Stimulated activated CD4-positive, alpha-beta T cell treated with anti-CD3 and anti-CD28 coated beads, Interleukin-4, amount 100 ng/mL, for 48 hours (primary cell): ENCODE measurements at places on chromosomes 16 and 17.
A peak's percentile ranks its signal among the peaks of the same experiment; 100 is the strongest.

- DNase-seq = no peak
Observed at GRCh38 chr17:37488009-37488604, 1.6 kb upstream of the DUSP14 start.

DNA sequence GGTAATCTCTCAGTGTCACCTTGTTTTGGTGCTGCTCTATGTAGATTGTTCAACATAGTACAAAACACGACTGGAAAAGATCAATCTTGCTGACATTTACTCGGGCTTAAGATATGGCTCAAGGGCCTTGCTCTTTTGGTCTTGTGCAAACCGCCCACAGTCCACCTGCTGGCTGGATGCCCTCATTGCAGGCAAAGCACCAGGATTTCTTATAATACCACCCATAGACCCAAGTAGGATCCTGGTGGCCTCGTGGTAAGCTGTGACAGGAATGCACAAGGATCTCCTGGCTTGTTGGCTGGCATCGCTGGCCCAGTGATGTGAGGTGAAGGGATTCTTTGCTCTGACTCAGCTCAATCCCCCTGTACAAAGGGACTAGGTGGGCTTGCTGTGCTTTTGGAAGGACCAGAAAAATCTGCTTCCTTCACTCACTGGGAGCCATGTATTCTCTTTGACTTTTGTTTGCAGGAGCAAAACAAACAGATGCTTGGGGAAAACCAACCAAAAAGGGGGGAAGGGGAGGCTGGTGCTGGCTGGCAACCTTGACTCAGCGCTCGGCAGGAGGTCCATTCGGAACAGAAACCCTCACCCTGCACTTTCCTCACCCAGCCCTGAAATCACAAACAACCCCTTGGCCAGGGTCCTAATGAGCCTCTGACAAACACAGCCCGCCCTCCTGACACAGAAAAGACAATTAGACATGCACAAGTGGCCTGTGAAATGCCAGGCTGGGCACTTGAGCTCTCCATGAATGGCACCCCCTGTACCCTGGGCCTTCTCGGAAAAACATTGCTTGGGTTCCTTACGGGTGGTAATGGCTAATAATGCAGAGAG is 36.6 kb upstream of the MED9 start:
- DNase-seq = peak; percentile 67

DNA sequence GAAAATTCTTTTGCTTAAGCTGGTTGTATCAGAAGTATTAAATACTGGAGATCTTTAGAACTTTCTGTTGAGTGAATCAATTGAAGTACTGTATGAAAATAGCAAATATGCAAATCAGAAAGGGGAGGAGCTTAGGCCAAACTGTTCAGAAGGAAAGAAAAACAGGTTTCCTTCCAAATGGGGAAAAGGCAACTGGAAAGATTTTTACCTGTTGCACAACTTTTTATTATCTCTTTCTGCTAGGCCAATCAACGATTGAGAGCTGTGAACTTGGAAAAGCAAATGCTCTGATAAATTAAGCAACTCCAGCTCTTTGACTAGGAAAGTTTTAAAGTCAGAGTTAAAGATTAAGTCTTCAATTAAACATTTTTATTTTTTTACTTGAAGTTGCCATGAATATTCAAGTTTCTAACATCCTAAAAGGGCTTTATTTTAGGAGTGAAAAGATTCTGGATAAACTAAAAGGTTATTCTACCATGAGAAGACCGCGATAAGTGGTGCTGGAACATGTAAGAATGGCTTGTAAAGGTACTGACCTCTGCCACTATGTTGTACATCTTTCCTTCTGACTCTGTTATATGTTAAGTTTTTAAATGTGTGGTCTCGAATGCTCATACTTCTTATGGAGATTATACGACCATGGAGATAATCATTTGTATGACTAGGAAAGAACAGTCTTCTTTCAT is 16.5 kb downstream of the DCUN1D3 start:
- DNase-seq = no peak

DNA sequence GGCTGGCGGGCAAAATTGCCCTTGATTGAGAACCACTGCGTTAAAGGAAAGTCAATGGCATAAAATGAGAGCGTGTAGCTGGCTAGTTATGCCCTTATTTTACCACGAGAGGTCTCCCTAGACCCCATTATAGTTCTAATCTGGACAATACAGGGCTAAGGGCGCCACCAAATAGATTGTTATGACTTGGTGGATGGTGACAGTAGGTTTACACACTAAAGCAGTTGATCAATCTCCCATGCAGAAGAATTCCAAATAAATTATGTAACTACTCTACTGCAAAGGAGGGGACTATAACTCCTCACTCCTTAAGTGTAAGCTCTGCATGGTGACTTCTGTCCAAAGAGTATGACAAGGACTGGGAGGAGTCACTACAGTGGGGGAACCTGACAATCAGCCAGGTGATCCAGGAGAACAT is 20.4 kb upstream of the YPEL2 start:
- DNase-seq = no peak

DNA sequence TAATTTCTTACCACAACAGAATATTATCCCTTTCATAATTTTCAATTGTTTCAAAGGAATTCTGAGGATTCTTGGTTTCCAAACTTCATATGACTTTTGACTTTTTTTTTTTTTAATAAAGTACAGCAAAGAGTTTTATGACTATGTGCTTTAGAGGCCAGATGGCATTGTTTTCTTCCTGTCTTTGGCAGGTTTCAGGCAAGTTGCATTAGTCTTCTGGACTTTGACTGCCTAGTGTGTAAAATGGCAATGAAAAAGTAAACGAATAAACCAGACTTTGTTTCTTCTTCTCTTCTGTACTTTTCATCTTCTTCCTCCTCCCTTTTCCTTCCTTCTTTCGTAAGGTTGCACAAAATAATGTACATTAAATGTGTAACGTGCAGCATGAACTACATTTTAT is 172.6 kb upstream of the RBFOX1 start:
- DNase-seq = no peak

- DNase-seq = peak; percentile 73
Observed at GRCh38 chr16:89115216-89115861, 21.7 kb downstream of the ACSF3 start.

- DNase-seq = no peak
Observed at GRCh38 chr16:58049232-58050185, 24.0 kb downstream of the MMP15 start.

DNA sequence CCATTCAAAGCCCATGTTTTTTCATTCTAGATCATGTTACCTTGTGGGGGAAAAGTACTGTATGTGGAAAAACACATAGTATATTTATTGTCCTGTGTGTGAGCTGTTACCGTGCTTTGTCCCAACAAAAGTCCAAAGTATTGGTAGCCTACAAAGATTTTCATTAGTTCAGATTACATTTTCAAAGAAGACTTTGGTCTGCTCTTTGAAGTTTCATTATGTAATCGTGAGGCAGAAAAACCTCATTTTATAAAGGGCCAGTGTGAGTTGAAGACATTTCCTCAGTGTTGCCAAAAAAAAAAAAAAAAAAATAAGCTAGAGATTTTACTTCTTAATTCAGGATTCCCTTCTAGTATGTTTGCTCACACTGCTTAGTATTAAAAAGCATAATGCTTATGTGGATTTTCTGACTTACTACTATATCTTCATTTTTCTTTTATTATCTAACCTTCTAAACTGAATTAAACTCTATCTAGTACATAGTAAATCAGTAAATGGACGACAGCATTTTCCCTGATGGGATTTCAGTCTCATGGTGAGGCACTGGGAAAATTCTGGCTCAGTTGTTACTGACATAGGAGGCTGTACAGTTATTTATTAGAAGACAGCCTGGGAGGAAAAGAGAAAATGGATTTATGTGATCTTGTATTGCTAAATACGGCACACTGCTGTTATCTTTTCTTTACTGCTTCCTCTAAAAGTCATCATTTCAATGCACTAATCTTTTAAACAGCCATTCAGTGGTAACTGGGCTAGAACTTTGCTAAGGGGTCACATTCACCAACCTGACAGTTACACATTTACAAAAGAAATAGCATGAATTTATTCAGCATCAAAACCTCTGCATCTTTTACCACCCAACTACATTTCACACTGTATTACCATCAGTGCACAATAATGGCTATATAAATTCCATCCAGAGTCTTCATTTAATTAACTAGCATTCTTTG is 100.6 kb downstream of the STXBP4 start:
- no peak for DNase-seq

- no peak for DNase-seq
Observed at GRCh38 chr17:47077576-47077975, 98.5 kb upstream of the RPRML start.

DNA sequence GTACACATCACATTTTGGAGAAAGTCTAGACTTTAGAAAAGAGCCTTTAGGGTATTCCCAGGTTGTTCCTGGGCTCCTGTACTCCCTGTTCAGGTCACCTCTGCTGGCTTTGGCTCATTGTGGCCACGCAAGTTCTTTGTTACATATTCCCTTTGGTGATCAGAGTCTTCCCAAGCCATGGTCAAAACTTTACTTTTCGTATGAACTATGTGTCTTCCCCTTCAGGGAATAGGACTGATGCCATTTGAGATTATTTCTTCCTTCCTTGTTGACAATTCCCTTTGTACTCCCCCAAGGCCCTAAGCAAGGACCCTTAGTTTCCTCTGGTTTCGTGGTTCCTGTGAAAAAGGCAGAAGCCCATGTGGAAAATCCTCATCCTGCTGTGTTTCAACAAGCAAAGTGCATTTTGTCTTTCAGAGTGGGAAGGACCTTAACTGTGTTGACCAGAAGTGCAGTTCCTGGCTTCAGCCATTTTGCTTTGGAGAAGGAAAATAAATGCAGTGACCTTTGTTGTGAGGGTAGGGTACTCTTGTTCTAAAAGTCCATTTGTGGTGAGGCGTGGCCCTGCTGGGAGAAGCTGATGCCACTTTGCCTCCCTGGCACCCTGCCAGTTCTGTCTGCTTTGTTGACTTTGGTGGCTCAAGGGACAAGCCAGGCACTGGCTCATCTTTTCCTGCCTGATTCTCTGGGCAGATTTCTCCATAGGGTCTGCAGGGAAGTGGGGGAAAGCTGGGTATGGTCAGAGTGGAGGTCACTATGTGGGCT is 55.1 kb downstream of the ZNRF1 start:
- no peak for DNase-seq

DNA sequence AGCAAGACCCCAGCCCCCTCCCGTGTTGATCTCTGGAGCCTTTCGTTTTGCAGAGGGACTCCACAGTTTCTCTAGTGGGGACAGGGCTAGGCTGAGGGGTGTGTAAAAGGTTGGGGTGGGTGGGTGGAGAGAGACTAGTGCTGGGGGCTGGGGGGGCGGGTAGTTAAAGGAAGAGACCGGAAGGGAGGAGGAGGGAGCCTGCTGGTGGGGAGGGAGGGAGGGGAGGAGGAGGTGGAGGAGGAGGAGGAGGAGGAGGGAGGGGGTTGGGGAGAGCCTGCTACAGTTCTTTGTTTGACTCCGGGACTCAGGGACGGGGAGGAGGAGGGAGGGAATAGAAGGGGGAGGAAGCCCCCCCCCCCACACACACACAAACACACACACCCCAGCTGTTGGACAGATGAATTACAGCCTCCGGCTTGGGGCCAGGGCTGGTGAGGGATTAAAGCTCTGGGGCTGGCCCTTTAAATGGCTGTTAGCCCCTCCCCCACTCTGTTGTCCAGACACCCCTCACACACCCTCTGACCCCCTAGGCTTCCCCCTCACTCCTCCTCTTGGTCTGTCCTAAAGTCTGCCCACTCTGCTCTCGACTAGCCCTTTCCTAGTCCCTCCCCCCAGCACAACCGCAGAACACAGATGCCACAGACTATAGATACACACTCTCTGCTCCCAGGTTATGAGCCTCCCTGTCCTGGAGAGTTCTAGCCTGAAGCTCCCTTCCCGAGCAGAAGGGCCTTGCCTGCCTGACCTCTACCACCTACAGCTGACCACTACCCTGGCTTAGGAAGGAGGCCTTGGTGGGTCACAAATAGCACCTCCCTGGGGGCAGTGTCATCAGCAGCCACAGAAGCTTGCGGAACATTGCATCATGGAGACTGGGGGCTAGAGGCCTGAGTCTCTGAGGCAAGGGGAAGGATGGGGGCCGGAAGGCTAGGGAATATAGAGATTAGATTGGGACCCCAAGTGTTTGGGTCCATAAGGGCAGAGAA is 4.4 kb downstream of the KDM6B start:
- no peak for DNase-seq

DNA sequence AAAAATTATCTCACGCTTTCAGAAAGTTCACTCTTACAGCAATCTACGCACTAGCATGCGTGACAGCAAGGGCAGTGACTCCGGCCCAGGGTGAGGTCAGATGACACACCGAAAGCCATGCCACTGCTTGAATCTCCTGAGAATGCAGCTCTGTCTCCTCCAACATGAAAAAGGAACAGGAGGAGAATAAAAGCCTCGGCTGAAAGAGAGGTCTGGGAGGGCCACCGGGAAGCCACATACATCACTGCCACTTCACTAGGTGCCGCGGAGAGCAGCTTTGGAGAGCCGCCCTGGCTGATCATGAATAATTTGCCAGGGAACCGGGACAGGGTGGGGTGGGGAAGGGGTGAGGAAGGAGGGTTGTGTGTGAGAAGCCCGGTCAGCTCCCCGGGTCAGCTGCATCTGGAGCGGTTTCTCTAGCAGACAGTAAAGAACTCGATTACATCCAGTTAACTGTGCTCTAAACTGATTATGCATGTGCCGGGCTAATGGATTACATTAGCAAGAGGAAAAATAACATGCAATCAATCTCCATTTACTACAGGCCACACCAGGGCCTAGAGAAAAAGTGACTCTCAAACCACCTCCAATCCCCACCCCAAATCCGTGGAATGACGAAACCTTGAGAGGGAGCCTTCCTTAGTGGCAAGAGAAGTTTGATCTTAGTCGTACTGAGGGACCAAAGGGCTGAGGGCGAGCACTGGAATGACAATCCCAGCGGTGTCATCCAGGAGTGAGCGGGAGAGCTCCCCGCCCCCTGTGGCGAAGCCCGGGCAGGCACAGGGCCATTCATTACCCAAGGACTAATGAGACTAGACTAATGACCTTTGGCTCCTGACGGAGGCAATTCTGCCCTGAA is 100.3 kb downstream of the ZFHX3 start:
- no peak for DNase-seq

- DNase-seq = peak; percentile 48
Observed at GRCh38 chr17:73998653-73999645, 204.5 kb upstream of the RPL38 start.

DNA sequence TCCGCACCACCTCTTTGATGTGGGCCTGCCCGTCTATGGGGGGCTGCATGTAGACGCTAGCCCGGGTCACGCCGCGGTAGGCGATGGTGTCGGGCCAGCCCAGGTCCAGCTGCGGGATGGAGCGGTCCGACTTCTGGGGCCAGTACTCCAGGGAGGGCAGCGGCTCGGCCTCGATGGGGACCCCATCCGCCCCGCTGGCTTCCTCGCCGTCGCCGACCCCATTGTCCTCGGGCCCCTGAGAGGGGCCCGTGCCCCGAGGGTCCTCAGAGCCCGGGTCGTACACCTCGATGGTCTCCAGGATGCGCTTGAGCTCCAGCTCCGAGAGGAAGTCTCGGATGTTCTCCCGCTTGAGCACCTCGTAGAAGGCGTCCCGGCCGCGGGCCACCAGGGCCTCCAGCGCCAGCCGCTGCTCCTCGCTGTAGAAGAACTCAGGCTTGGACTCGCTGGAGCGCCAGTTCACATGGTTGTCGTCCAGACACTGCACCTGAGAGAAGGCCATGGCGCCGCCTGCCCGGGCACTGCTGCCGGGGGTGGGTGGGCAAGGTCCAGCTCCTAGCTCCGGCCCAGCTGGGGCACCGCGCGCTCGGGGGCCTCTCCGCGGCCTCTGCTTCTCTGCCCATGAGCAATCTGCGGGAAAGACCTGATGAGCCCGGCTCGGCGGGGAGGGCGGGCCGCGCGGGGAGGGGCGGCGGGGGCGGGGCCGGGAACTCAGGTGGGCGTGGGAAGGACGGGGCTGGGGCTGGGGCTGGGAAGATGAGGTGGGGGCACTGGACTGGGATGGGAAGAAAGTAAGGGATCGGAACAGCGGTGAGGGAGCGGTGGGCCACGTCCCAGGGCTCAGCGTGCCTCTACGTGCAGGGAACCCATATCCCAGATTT is 782 bp downstream of the FAM83G start:
- peak; percentile 49 for DNase-seq
